GM12865 (cell line): ENCODE measurements at places on chromosomes 16 and 17.

GRCh38 chr17:82489117-82489516 is 30.4 kb upstream of the FOXK2 start:
- DNase-seq, result no peak

DNA sequence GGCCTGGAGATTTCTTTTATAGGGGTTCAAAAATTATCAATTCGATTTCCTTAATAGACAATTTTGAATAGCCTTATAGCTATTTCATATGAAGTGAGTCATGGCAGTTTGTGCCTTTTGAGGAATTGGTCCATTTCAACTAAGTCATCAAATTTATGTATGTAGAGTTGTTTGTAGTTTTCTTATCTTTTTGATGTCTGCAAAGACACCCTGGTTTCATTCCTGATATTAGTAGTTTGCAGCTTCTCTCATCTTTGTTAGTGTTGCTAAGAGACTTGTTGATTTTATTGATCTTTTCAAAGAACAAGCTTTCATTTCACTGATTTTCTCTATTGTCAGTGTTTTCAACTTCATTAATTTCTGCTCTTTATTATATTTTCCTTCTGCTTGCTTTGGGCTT is 44.2 kb downstream of the N4BP1 start:
- DNase-seq, result peak; percentile 29

GRCh38 chr17:7823581-7824001 is 10.4 kb upstream of the KDM6B start:
- no peak for DNase-seq

DNA sequence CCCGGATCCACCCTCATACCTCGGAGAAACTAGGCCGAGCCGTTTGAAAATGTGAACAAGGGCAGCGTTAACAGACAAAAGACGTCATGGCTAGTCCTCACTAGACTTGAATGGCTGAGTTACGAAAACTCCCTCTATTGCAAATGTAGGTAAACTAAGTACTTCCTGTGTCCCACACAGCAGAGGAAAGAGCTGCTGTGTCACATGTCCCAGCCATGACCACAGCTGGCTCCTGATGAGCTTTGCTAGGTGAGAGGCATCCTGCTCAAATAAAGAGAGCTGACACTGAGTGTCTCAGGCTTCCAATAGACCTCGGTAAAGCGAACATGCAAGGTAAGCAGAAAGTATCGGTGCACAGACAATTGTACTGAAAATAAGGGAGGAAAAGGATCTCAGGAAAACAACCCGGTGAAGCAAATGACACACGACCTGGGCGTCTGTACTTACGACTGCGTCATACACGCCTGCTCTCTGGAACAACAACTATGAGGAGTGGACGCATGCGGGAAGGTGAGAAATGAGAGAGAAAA is 26.0 kb downstream of the TMEM204 start:
- no peak for DNase-seq

DNA sequence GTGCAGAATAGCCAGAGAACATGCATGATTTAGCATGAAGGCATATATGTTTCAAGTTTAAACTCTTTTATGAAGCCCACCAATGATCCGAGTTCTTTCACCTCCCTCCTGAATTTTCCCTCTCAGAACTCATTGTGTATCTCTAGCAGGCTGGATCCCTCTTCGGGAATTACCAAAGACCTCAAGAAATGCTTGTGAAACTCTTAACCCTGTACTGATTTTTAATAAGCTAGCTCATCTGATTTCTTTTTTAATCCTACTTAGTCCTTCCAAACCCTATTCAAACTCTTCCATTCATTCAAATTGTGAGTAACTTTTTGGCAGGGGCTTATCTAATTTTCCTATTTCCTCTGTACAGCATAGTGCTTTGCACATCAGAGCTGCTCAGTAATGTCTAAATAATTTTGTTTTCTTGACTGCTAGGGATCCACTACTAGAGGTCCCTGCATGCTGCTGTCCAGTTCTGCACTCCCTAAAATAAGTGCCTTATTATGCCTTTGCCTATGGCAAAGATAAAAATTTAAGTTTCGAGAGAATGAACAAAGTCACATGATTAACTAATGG is 723.8 kb downstream of the CDH11 start:
- DNase-seq, result no peak

- DNase-seq, result no peak
Observed at GRCh38 chr17:82959242-82959930, 119.6 kb upstream of the ZNF750 start.

- DNase-seq, result no peak
Observed at GRCh38 chr17:82891911-82892310, 52.1 kb upstream of the ZNF750 start.

GRCh38 chr17:6927290-6928126 is 68.3 kb upstream of the ALOX12 start:
- no peak for DNase-seq

- peak; percentile 76 for DNase-seq
Observed at GRCh38 chr17:75454193-75454592, 2.2 kb upstream of the TMEM94 start.

DNA sequence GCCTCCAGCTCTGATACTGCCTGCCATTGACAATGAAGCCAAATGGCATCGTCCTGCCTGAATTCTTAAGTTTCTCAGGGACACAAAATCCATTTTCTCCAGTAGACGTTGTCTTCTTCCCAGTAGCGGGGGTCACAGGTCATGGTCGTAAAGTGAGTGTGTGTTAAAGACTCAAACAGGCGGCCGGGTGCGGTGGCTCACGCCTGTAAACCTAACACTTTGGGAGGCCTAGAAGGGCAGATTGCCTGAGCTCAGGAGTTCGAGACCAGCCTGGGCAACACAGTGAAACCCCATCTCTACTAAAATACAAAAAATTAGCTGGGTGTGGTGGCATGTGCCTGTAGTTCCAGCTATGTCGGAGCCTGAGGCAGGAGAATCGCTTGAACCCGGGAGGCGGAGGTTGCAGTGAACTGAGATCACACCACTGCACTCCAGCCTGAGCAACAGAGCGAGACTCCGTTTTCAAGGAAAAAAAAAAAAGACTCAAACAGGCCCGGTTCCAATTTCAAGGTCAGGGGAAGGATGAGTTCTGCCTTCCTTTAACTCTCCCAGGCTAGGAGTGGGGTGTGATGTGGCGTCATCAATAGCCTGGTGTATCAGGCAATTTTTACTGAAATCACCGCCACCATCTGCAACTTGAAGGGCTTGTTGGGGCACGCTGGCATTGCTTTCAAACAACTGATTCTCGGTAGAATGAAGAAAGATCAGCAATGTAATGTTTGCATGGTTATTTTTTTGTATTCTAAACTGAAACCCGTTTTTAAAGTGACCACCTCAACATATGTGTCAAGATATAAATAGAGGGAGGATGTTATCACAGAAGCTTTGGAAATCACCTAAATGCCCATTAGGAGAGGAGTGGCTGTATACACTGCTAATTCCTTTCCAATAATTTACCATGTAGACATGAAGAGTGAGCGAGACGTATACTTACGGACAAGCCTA is 91.0 kb downstream of the WSCD1 start:
- DNase-seq, result peak; percentile 50

- no peak for DNase-seq
Observed at GRCh38 chr16:74743668-74744299, 30.8 kb downstream of the FA2H start.
